NCI-H446 (cell line): ENCODE measurements at places on chromosomes 11 and 22.

DNA sequence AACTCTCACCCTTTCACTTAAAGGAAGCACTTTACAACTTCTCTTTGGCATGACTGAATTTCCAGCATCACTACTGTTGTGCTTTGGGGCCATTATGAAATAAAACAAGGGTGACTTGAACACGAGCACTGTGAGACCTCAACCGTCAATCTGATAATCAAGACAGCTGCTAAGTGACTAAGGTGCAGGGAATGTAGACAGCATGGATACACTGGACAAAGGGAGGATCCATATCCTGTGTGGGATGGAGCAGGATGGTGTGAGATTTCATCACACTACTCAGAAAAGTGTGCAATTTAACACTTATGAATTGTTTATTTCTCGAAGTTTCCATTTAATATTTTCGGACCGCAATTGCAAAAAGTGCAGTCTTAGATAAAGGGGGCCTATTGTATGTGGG is 16.1 kb upstream of the EXPH5 start:
- no peak for DNase-seq

DNA sequence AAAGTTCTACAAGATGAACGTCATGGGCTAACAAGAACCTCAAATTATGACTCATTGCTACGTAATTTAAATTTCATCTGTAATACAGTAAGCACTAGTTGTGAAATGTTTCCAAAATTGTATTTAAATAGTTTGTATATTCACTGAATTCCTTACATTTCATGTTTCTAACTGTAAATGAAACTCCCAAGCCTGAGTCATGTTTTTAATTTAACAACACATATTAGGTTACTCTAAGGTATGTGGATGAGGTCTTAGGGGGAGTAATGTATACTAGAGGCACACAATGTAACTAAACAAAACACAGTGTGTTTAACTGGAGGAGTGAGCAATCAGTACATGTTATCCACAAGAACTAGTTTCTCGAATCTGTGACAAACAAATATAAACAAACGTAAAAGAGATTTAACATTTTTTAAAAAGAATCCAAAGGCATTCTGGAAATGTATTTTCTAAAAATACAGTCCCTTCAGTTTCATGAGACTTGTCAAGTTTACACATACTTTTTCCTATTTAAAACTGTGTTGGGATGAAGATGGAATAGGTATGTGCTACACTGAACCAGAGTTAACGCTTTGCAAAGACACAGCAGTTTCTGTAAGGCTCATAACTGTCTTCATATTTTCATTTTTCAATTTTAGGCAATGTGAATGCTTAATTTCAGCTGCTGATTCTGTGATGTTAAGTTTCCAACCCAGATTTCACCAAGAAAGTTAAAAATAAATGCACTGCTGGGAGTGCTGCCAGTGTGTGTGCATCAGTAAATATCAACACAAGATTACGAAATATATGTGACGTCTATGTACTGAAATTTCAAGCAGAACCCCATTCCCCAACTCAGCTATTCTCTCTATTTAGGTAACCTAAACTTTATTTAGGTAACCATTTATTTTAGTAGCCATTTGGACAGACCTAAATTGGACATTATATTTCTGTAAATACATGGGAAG is 52.6 kb downstream of the PITPNB start:
- DNase-seq = no peak

DNA sequence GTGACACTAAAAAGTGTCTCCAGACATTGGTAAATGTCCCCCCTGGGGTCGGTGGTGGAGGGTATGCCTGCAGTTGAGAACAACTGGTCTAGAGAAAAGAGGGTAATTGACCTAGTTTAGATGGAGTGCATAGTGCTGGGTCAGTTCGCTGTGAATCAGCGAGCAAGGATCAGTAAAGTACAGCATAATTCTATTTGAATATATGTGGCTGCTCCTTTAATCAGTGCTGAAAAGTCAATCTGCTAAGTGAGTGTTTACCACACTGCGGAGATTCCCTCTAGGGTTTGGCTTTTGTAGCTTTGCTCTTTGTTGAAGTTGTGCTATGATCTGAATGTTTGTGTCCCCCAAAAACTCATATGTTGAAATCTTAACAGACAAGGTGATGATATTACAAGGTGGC is 15.0 kb downstream of the CAVIN3 start:
- DNase-seq = no peak

DNA sequence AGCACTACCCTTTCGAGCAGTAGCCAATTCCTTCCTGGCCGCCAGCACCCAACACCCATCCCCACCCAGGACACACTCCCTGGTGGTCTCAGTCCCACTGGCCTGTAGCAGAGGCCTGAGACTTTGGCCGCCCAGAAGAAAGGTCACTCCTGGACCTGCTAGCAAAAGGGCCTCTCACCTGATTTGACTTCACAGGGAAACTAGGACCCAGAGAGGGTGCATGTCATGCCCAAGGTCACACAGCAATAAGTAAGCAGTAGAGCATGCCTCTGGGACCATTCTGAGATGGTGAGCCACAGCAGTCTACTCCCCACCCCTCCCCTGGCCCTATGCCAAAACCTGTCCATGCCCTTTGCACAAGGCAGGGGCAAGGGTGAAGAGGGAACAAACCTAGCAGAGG is 7.3 kb downstream of the ARRB1 start:
- no peak for DNase-seq

- DNase-seq = no peak
Measured at GRCh38 chr11:14764579-14765527, 121.2 kb downstream of the PDE3B start.

DNA sequence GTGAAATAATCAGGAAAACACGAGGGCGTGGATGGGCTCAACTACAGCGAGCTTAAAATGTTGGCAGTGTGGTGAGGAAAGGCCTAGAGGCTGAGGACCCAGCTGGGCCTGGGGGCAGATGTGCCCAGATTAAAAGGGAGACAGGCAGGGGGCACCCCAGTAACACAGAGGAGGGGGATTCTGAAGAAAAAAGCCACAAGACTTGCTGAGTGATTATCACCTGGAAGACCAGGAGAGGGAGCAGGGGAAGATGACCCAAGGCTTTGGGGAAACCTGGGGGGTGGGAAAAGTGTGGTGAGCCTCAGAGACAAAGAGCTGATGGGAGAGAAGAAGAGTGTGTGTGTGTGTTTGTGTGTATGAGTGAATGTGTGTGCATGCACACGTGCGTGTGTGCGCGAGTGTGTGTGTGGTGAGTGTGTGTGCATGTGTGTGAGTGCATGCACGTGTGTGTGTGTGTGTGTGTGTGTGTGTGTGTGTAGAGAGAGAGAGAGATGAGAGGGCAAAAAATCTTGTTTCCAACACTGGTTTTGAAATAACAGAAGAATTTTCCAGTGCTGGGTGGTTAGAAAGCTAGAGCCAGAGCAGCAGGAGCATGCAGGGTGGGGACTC is 500.5 kb downstream of the BUD13 start:
- no peak for DNase-seq

DNA sequence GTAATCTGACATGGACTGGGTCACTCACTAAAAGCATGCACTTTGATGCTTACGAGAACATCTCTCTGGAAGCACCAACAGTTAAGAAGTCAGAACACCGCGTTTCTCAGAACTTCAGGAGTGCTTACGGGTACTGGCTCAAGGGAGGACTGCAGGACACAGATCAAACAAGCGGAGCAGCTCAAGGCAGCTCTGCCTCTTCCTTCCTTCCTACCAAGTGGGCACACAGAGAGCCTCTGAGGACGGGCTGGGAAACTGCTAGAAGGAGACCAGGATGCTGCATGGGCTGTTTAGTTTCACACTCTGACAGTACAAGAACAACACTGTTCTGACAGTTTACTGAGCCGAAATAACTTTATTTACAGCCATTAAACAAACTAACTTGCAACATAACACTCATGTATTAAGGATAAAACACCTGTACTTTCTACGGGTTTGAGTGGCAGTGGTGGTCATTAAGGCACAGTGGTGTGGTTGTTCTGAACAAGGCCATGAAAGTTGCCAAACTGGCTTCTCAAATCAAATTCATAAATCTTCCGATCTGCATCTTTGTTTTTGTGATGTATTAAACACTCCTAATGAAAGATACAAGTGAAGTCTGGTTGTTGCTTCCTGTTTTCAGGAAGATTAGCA is 37.5 kb downstream of the ARFGAP3 start:
- no peak for DNase-seq

DNA sequence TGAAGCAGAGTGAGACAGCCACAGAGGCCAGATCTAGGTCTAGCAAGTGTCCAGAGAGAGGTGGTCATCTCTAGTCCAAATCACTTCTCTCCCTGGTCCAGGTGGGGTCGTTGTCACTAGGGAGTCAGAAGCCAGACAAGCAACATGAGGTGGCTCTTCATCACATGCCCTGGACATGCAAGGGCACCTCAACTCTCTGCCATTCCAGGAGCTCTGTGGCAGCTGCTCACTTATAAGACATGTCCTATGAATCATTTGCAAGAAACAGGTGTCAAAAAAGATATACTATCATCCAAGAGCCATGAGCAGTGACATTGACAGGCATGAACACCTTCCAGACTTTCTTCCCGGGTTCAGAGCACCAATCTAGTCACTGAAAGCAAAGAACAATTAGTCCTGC is 130.8 kb downstream of the GALNT18 start:
- DNase-seq = no peak

- DNase-seq = no peak
Measured at GRCh38 chr11:83153764-83154163, 3.2 kb upstream of the PCF11 start.

DNA sequence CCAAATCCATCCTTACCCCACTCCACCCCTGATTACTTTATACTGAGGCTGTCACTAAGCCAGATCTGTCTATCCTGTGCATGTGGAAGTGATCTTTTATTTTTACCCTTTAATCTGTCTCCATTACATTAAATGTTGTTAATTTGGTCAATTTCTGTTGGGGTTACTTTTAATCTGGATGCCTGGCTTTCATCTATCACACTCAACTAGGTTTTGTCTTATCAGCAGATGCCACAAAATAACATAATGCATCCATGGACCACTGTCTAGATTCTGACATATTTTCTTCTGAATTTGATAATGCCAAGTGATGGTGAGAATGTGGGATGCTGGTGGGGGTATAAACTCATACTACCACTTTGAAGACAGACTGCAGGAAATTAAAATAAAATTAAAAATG is 108.4 kb downstream of the FDX1 start:
- DNase-seq = no peak

DNA sequence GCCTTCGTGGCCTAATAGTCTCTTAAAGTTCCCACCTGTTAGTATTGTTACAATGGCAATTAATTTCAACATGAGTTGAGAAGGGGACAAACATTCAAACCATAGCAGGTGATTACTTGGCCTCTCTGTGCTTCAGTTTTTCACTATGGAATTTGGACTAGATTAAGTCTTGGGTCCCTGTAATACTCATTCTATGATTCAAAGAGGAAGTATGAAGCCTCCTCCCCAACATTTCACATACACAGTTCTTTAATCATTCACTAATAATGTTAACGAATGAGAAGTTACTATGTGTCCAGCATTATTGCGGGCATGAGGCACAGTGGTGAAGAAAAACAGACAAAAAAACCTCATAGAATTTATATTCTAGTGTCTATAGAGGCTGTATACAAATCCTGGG is 19.9 kb upstream of the USP47 start:
- DNase-seq = no peak

DNA sequence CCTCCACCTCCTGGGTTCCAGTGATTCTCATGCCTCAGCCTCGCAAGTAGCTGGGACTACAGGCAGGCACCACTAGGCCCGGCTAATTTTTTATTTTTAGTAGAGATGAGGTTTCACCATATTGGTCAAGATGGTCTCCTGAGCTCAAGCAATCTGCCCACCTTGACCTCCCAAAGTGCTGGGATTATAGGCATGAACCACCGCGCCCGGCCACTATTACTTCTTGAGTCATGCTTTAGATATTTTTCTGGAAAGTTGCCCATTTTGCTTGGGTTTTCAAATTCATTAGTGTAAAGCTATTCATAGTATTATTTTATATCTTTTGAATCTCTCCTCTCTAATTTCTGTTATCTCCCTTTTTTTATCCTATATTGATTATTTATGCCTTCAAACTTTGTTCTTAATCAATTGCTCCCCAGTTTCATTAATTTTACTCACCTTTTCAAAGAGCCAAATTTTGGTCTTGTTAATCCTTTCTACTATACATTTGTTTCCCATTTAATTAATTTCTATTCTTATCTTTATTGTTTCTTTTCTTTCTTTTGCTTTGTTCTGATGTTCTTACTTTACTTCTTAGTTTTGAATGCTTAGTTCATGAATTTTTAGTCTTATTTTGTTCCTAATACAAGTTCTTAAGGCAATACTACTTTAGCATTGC is 10.3 kb upstream of the RAC2 start:
- DNase-seq = no peak

- DNase-seq = no peak
Measured at GRCh38 chr11:67419325-67420049, 4.0 kb downstream of the CARNS1 start.

GRCh38 chr11:114340311-114341131 is 44.3 kb downstream of the NNMT start:
- DNase-seq = peak; percentile 45

GRCh38 chr22:50739894-50740293 is 1.9 kb downstream of the ACR start:
- no peak for DNase-seq

DNA sequence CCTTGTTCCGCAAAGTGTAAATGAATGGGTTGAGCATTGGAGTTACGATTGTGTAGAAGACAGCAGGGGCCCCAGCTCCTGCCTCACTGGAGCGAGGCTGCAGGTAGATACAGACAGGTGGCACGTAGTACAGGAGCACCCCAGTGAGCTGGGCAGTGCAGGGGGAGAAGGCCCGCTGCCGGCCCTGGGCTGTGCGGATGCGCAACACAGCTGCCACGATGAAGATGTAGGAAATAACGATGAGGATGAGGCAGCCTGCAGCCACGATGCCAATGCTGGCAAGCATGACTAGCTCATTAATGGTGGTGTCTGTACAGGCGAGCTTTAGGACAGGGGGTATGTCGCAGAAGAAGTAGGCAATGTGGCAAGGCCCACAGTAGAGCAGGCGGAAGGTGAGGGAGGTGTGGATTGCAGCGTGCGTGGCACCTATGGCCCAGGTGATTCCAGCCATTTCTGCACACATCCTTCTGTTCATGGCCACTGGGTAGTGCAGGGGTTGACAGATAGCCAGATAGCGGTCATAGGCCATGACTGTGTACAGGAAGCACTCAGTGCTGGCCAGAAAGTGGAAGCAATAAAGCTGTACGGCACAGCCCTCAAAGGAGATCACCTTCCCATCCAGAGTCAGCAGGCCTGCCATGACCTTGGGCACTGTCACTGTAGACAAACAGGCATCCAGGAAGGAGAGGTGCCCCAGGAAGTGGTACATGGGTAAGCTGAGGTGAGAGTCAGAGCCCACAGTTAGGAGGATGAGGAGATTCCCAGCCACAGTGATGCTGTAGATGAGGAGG is 616 bp downstream of the OR10S1 start:
- DNase-seq = no peak

- no peak for DNase-seq
Measured at GRCh38 chr11:35812828-35813227, 131.0 kb upstream of the LDLRAD3 start.

DNA sequence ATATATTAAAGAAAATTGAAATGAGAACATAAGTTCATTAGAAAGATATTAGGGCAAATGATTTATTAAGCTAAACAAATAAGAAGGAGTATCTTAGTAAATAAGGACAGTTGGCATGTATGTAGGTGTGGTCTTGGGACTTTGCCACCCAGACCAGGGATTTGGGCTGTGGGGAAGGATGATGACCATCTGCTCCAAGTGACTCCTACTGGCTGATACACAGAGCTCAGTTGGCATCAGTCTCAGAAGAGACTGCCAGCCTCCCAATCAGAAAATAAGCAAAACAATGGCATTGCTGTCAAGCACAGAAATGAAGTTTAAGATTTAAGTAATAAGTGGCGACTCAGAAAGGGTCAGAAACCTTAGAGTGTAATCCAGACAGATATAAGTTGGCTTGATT is 49.5 kb downstream of the PAX6 start:
- DNase-seq = peak; percentile 88
